ENCODE measurements at places on chromosomes 7 and 10. TPM values are rescaled to one million over a fixed set of nuclear protein-coding genes. Genes with fewer than 3 reads are reported as not detected.

GRCh38 chr7:70923181-70923845 lies 208.6 kb upstream of the GALNT17 start:
- DNase-seq: no peak

- no peak for DNase-seq
These were observed 313.6 kb upstream of the ZMIZ1 start for GRCh38 chr10:78755063-78755701.

DNA sequence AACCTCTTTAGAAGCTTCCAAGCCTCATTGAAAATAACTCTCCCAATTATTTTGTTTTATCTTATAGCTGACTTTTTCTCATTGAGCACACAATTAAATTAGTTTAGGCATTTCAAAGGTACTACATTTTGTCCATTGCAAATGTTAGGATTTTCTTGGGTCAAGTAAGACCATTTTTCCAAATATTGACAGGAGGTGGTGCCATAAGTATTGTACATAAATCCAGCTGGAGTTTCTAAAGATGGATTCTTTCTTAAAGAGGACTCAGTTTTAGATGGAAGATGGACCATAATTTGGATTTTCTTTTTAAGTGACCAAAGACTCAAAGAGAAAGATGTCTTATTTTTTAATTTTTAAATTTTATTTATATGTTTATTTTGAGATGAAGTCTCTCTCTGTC lies 12.3 kb upstream of the OPN4 start:
- DNase-seq: no peak

The CPXM2 gene
- total RNA-seq: 13.3 TPM

All from kidney epithelial cell (primary cell).